Central memory CD8-positive, alpha-beta T cell (primary cell): ENCODE measurements at places on chromosomes 13 and 19.

- no peak for DNase-seq
Observed at GRCh38 chr13:113117335-113117872, 5.2 kb upstream of the F10 start.

- no peak for DNase-seq
Observed at GRCh38 chr19:16066611-16067104, 9.6 kb upstream of the TPM4 start.

DNA sequence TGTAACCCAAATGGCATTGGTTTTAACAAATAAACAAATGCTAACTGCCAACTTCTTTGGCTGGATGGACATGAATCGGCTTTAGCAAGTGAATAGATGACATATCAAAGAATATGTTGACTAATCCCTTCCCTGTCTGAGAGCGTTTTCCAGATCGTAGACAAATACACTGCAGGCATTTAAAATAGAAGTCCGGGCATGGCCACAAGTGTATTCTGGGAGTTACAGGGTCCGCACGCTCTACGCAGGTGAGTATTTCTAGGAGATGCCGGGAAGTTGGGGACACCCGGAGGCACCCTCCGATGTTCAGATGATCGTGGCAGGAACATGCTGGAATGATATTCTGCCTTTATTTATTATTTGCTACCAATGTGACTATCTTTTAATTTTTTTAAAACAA is 53.2 kb upstream of the ZNF536 start:
- no peak for DNase-seq

DNA sequence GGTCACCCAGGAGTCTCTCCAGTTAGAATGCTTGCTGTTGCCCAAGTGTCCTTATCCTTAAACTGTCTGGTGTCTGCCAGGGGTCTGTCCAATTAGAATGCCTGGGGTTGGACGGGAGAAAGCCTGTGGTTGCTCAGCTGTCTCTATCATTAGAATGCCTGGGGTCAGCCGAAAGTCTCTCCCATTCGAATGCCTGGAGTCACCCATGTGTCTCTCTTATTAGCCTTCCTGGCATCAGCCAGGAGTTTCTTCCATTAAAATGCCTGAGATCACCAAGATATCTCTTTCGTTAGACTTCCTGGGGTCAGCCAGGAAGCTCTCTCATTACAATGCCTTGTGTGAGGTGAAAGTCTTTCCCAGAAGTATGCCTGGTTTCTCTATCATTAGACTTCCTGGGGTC is 1521.0 kb downstream of the UQCRFS1 start:
- DNase-seq: no peak

DNA sequence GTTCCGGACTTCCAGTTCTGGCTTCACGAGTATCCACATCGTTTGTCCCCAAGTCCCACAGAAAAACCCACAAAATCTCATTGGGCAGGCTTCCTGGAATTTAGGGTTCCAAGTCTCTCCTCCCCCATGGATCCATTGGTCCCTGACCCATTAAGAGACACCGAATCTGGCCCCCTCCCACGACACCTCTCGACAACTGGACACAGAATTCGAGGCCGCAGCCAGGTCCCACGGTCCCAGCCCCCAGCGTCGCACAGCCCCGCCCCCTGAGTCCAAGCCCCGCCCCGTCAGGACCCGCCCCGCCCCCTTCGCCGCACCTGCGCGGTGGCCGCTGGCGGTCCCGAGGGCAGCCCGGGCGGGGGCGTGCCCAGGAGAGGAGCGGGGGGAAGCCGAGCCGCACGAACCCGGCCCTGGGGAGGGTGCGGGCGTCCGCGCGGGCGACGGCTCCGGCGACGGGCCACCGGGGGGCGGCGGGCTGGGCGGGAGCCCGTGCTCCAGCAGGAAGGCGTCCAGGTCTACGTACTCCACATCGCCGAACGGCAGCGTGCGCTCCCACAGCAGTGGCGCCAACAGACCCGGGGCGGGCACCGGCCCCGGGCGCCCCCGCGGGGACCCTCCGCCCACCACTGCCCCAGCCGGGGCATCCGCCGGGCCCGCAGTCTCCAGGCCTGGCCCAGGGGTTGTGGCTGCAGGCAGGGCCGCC is 1.8 kb downstream of the DBP start:
- peak; percentile 47 for DNase-seq

DNA sequence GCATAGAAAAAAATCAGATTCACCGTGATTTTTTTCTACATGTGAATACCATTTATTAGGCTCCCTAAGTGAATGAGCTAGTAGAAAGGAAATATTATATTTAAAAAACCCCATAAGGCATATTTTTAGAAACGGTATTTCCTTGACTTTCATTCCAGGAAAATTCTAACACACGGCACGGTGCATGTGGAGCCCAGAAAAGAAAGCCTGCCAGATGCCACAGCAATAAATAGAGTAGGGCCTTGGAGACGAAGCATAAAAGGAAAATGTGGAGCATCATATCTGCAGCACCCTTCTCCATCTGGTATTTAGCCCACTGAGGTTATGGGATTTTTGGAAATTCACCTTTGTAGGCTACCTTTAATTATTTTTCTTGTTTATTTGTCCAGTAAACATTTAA is 314.4 kb downstream of the ENOX1 start:
- DNase-seq: no peak

DNA sequence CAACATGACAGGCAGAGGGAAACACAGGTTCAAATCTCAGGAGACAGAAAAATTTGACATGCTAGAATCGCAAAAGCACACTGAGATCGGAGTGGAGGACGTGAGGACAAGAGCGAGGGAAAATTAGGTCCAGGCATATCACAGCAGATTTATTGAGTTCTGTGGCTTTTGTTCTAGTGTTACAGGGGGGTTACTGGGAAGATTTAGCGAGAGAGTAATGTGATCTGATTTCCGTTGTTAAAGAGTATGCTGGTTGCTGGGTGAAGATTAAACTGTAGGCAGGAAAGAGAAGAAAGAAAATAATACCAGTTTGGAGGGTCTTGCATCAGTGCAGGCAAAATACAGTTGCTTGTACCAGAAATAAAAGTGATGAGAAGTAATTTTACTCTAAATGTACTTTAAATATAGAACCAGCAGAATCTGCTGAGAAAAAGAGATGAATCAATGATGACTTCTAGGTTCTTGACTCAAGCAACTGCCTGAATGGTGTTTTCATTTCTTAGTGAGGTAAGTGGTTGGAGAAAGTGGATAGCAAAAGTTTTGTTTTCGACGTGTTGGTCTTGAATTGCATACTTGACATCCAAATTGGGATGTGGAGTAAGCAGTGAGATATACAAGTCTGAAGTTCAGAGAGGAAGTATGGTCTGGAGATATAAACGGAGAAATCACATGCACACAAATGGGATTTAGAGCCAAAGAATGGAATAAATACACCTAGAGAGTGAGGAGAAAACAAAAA is 35.7 kb downstream of the UFM1 start:
- DNase-seq: no peak

- no peak for DNase-seq
Observed at GRCh38 chr13:26498656-26499601, 58.6 kb upstream of the WASF3 start.

- no peak for DNase-seq
Observed at GRCh38 chr13:106284358-106284757, 251.1 kb downstream of the EFNB2 start.

GRCh38 chr13:114062754-114063153 is 69.7 kb downstream of the RASA3 start:
- no peak for DNase-seq

- DNase-seq: no peak
Observed at GRCh38 chr19:9189535-9189934, 10.8 kb downstream of the OR7D2 start.

DNA sequence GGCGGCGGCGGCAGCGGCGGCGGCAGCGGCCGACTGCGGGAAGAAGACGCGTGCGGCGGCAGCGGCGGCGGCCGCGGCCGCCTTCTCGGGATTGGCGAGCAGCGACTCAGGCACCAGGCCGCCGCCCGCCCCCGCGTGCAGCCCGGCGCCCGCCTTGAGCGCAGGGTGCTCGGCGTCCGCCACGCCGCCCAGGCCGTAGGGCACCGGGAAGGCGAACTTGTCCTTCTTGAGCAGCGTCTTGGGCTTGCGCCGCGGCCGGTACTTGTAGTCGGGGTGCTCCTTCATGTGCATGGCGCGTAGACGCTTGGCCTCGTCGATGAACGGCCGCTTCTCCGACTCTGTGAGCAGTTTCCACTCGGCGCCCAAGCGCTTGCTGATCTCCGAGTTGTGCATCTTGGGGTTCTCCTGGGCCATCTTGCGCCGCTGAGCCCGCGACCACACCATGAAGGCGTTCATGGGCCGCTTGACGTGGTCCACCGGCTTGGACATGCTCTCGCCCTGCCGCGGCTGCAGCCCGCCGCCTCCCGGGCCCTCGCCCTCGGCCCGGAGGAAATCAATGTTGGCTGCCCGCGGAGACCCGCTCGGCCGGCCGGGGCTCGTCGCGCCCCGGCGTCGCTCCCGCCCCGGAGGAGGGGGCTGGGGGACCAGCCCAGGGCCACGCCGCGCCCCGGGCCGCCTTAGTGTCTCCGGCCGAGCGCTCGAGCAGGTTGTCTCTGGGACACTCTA is 621 bp downstream of the SOX21 start:
- DNase-seq: no peak

GRCh38 chr19:31693131-31693932 is 344.1 kb upstream of the TSHZ3 start:
- no peak for DNase-seq

DNA sequence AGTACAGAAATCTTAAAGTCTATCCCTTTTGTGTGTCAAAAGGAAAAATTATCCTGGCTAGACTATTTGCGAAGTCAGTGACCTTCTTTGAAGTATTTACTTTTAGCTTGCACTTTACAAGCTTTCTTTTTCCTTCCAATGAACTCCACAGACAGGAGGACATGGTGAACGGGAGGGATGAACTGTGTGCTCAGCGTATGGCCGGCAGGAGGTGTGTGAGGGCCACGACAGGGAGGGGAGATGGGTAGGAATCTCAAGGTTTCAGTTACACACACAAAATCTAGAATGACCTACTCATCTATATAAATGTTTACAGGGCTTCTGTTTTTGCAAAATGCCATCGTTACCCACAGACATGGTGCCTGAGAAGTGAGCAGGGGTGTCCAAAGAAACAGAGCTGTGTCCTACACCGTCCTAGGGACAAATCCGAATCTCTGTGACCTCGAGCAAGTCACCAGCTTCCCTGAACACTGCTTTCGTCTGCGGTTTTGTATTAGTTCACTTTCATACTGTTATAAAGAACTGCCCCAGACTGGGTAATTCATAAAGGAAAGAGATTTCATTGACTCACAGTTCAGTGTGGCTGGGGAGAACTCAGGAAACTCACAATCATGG is 537.2 kb downstream of the LIG4 start:
- DNase-seq: no peak

GRCh38 chr19:7670150-7670783 is 1.4 kb downstream of the RETN start:
- no peak for DNase-seq

- DNase-seq: no peak
Observed at GRCh38 chr13:85562282-85562681, 236.9 kb downstream of the SLITRK6 start.

DNA sequence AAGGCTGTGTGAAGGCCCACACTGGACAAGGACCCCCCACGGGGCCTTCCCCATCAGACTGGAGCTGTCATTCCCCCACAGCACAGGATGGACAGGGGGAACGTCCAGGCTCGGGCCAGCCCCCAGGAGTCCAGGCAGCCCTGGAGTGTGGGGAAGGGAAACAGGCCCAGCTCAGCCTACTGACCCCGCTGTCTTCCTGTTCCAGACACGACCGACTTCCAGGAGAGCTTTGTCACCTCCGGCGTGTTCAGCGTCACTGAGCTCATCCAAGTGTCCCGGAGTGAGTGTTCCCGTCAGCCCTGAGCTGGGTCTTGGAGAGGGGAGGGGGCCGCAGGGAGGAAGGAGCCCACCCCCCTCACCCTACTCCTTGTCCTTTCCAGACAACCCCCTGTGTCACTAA is 47.0 kb downstream of the SMIM24 start:
- DNase-seq: no peak

GRCh38 chr13:21089830-21090229 is 28.4 kb upstream of the LATS2 start:
- DNase-seq: no peak

GRCh38 chr19:40923934-40924391 is 41.9 kb upstream of the CYP2A7 start:
- DNase-seq: no peak

DNA sequence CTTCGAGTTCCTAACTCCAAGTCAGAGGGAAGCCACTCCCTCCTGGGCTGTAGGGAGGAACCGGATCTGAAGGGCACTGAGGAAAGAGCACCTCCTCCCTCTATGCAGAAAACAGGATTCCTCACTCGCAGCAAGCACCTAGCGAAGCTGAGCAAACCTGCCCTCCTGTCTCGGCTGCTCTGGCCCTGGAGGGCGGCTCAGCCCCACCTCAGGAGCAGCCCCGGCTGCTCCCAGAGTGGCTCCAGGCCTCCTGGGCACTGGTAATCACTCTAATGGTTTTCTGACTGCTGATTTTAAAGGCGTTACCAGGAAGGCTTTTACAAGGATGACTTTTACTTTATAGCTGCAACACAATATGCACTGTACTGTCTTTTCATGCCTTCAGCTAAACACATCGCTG is 312.5 kb downstream of the TEX29 start:
- DNase-seq: no peak

GRCh38 chr19:19261350-19262189 is 11.5 kb downstream of the TM6SF2 start:
- DNase-seq: no peak

GRCh38 chr19:35063940-35064818 is 22.7 kb downstream of the HPN start:
- no peak for DNase-seq
